ENCODE measurements at places on chromosomes 4 and X.

GRCh38 chr4:121668368-121669162, 28.2 kb downstream of the ANXA5 start:
- no peak for DNase-seq

GRCh38 chrX:64853424-64853823, 122.8 kb downstream of the ZC4H2 start:
- DNase-seq: no peak

DNA sequence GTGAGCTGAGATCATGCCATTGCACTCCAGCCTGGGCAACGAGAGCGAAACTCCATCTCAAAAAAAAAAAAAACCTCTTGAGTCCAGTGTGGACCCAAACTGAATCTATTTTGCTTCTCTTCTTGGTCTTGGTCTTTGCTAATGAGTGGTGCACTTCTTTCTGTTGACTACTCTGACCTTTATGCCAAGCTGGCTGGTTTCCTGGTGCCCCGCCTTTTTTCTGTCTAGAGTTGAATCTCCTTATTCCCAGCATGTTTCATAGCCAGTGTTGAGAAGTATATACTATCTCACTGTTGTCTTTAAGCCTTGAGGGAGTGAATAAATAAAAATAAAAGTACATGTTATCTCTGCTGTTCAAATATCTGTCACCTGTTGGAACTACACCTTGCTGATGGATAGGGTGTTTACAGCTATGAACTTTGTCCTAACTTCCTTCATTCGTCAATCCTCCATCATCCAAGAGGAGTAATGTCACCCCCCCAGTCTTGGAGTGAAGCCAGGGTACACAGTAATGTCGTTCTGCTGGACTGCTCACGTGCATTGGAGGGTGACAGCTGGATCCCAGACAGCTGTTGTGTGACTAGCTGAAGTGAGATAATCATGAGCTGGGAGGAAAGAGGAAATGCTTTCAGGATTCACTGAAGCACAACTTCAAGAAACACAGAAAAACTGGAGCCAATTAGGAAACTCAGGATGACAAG, 99.3 kb upstream of the PRKG2 start:
- DNase-seq: no peak

- no peak for DNase-seq
These were observed 251.8 kb upstream of the GALNTL6 start for GRCh38 chr4:171561419-171561818.

GRCh38 chr4:41157009-41157408, 57.3 kb downstream of the APBB2 start:
- no peak for DNase-seq

DNA sequence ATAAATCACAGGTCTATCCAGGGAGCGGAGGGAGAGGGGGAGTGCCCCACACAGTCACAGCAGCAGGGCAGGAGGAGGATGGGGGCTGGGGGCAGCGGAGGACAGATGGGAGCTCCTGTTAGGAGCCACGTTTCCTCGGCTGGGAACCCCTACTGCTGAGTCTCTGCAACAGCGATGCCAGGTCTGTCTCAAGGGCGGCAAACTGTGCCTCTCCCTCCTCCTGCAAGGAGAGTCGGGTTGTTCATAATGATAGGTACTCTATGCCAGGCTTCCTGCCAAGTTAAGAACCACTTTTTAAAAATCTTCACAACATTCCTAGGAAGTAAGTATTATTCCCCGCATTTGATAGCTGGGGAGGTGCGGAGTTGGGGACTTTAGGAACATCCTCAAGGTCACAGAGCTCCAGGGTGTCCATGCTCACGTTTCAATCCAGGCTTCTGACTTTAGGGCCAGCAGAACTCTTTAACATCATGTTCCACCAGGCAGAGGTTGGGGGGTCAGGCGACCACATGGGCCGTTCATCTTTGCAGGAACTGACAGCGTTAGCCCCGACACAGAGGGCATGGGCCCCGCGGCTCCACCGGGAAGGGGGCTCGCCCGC, 98.3 kb upstream of the MAML3 start:
- DNase-seq: no peak

DNA sequence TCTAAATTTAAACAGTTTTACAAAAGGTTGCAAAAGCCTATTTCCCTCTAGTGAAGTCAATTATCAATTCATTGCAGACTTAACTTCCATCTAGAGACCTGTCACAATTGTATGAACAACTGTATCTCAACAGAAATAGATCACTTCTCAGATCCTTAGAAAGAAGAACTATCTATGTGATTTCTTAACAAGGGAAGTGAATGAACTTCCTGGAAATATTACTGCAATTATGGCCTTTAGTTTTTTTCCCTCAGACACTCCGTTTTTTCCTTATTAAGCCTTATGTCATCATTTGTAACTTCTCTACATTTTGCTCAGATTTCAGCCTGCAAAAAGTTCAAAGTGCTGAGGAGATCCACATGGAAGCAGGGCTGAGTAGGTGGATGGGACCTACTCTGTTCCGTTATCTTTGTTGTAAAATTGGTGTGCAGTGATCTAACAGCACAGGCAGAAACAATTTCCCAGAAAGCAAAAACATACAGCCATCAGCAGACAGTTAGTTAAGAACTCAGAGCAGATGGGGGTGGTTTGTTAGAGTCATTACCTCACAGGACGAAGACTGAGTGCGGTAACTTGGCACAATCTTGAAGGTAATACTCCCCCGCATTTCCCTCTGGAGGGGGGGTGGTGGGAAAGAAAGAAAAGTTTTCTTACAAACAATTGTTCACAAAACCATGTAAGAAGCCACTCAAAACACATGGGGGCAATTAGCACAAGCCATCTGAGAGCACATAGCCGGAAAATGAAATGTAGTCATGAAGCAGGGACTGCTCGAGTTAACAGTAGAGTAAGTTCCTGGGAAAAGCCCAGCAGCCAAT, 112.3 kb downstream of the NYX start:
- no peak for DNase-seq

DNA sequence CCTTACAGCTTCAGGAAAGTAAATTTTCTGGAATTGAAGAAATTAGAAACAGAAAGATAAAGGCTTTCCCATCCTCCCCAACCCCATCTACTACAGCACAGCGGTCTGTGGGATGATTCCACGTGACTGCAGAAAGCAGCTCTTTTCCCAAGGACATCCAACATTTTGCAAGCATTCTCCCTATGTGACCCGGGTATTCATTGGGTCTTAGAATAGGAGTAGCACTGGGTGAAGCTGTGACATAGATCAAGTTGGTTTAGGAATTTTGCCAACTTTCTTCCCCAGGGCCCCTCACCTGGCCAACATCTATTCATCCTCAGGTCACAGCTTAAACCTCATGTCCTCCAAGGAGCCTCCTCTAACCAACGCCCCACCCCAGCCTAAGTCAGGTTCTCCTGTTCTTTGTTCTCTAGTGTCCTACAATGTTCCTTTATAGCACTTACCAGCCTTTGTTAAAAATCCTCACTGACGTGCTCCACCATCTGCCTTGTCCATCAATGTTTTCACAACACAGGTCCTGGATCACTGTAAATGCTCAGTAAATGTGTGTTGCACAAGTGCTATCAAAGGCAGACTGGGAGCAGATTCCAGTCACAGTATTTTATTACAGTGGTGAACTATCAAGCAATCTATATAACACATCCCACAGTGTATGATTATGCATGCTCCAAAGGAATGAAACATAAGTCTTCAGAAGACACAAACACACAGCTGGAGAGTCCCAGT, 80.9 kb upstream of the MTM1 start:
- no peak for DNase-seq

DNA sequence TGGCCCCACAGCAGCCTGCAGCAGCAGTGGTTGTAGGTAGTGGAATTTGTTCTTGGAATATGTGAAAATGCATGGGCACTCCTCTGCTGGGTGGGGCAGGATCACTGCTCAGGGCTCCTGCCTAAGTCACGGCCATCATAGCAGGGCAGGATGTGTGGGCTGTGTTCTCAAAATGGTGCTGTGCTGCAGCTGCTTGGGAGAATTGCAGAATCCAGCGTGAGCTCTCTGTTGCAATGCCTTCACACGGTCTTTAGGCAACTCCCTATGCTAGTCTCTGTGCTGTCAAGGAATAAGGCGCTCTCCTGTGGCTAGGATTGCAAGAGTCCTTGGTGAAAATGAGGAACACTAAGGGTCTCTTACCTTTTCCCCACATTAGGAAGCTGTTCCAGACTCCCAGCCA, 42.9 kb downstream of the F8 start:
- DNase-seq: no peak

GRCh38 chr4:168859888-168860694, 150.0 kb downstream of the CBR4 start:
- DNase-seq: no peak

Measured in stimulated activated CD4-positive, alpha-beta T cell treated with anti-CD3 and anti-CD28 coated beads, Interleukin-12 subunit alpha, Interleukin-12 subunit beta, amount 100 ng/mL, for 48 hours (primary cell).